ENCODE measurements at places on chromosomes 2 and 18.

GRCh38 chr2:234977228-234977679 lies 25.4 kb downstream of the SH3BP4 start:
- no peak for DNase-seq

DNA sequence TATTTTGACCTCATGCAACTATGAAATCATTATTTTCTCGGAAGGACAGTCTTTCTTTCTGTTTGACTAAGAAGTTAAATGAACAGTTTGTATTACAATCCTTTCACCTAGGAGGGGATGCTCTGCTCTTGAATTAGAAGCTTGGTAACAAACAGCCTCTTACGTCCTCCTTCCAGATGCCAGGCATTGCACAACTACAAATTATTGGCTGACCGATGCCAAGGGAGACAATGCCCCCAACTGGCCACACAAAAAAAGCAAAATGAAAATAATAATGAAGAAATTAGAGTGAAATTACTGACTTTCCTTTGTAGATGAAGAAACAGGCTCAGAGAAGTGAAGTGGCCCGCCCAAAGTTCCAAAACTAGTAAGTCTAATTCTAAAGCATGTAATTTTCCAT lies 177.9 kb downstream of the CYRIA start:
- no peak for DNase-seq

DNA sequence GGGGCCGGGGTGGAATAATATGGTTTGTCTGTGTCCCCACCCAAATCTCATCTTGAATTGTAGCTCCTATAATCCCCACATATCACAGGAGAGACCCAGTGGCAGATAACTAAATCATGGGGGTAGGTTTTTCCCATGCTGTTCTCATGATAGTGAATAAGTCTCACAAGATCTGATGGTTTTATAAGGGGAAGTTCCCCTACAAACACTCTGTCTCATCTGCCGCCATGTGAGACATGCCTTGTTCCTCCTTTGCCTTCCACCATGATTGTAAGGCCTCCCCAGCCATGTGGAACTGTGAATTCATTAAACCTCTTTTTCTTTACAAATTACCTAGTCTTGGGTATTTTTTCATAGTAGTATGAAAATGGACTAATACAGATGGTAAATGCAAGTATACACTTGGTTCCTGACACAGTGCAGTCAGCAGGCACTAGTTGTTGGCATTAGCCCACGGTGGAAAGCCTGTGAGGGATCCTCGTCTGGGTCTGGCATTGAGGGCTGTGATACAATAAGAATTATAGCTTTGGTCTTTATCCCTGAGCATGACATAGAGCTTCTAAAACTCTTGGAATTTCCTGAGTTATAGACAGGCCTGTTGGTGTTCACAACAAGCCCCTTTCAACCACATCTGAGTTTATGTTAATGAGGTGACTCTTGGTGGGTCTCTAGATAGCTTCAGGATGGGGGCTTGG lies 135.8 kb downstream of the CABLES1 start:
- no peak for DNase-seq

DNA sequence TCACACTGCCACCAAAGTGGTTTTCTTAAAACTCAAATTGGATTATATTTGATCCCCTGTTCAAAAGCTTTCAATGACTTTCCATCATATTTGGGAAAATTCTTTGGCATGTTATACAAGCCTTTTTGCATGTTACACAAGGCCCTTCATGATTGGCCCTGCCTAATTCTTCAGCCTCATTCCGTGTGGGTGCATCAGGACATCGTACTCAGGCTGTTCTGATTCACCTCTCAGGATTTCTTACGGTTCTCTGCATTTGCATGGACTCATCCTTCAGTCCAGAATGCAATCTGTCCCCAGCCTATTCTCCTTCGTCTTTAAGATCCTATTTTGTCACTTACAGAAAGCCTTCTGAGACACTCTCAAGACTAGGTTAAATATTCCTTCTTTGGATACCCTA lies 107.8 kb downstream of the LYPD1 start:
- no peak for DNase-seq

DNA sequence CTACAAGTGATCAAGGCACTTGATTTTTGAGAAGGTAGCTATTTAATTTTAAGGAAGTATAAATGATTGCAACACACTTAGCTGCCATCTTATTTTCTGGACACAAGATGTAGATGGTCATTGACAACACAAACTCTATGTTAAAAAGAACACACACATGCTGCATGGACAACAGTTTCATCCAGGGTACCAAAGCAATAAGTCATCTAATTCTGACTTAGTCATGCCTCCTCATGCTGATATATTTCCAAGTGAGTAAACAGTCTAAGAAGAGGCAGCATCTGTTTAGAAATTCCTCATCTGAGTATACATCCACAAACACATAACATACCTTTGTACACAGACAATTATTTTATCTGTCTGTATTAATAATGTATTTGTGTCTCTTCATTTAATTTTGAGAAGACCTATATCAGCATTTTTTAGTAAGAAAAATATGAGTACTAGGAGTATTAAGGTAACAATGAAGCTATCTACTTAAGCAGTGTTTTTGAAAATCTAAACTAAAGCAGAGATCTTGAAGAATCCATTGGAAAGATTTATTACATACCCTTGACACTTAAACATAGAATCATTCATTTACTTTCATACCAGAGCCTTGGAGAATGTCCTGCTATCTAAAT lies 84.9 kb downstream of the SCN1A start:
- DNase-seq = no peak

- no peak for DNase-seq
Measured at GRCh38 chr2:96823198-96823597, 7.1 kb downstream of the CNNM3 start.

DNA sequence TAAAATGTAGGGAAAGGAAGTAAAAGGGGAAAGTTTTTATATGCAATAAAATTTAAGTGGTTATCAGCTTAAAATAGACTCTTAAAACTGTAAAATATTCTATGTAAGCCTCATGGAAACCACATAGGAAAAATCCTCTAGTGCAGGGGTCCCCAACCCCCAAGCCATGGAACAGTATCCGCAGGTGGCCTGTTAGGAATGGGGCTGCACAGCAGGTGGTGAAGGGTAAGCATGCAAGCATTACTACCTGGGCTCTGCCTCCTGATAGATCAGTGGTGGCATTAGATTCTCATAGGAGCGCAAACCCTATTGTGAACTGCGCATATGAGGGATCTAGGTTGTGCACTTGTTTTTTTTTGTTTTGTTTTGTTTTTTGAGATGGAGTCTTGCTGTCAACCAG lies 1409.3 kb upstream of the CDH2 start:
- DNase-seq = no peak

- DNase-seq = no peak
Measured at GRCh38 chr2:157868993-157869392, 7.1 kb downstream of the ACVR1 start.

DNA sequence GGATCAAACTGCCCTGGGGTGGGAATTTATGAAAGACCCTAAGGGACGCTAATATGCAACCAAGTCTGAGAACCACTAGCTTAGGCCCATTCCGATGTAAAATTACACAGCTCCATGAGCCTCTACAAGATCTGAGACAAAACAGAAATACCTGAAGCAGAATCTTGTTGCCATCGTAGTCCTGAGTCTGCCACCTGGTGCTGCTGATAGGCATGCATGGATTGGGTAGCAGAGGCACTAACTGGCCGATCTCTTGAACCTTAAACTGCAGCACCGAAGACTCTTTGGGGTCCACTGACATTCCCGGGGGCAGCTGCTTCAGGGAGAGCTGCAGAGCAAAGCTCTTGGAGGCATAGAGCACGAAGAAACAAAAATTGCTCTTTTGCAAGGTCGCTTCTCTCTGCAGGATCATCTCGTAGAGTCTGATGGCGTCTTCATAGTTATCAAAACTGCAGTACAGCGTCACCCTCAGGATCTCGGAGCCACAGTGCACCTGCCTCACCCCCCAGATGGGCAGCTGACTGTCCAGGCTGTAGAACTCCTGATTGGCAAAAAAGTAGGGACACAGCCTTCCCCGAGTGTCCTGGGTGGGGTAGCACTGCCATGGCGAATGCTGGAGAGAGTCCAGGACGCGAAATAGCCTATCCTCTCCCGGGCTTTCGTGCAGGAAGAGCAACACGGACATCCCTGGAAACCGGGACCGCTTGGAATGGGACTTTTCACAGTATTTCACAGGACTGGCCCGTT lies 848 bp downstream of the FAM124B start:
- no peak for DNase-seq

- no peak for DNase-seq
Measured at GRCh38 chr2:149058936-149059335, 20.4 kb downstream of the LYPD6B start.

DNA sequence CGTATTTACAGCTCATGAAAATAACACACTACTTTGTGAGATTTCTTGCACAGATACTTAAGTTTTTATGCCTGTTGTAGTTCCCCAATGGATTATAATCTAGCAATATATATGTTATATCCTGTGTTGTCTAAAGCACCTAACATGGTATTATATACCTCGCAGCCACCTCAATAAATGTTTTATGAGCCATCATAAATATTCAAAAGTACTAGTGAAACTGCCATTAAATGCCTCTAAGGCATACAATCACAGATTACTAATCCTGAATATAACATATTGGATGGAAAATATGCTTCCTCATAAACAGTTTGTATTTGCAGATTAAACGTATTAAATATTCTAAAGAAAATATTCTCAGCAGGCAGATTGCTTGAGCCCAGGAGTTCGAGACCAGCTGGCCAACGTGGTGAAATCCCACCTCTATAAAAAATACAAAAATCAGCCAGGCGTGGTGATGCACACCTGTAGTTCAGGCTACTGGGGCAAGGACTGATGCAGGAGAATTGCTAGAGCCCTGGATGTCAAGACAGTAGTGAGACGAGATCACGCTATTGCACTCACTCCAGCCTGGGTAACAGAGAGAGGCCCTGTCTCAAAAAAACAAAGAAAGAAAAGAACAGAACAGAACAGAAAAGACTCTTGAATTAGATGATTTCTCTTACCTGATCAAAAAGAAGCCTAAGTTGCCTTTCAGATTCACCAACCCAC lies 64.1 kb downstream of the ATAD2B start:
- DNase-seq = peak; percentile 61

- DNase-seq = no peak
Measured at GRCh38 chr2:226121046-226121738, 678.4 kb downstream of the IRS1 start.

Measured in OCI-LY7 (cell line).